ENCODE measurements at places on chromosomes 7 and 10. TPM values are rescaled to one million over a fixed set of nuclear protein-coding genes. Genes with fewer than 3 reads are reported as not detected.

Gene FAM241B
- 0.37 TPM for total RNA-seq

Gene LBX1
- total RNA-seq, result not detected

Gene PRSS37
- total RNA-seq, result not detected

Gene ARHGAP21
- 55.0 TPM for total RNA-seq

Gene SCART1
- total RNA-seq, result 1.2 TPM

Gene SPACDR
- total RNA-seq, result 1.5 TPM

Gene GHRHR
- total RNA-seq, result not detected

- no peaks in the 10 kb centered on the region for H3K36me3 ChIP-seq
- H3K4me3 ChIP-seq, result no peak overlapping the region
- DNase-seq, result no peak
- no peaks in the 10 kb centered on the region for H3K27me3 ChIP-seq
- H3K4me1 ChIP-seq, result no peaks in the 10 kb centered on the region
Measured at GRCh38 chr10:105148921-105149320, 507.8 kb downstream of the SORCS3 start.

DNA sequence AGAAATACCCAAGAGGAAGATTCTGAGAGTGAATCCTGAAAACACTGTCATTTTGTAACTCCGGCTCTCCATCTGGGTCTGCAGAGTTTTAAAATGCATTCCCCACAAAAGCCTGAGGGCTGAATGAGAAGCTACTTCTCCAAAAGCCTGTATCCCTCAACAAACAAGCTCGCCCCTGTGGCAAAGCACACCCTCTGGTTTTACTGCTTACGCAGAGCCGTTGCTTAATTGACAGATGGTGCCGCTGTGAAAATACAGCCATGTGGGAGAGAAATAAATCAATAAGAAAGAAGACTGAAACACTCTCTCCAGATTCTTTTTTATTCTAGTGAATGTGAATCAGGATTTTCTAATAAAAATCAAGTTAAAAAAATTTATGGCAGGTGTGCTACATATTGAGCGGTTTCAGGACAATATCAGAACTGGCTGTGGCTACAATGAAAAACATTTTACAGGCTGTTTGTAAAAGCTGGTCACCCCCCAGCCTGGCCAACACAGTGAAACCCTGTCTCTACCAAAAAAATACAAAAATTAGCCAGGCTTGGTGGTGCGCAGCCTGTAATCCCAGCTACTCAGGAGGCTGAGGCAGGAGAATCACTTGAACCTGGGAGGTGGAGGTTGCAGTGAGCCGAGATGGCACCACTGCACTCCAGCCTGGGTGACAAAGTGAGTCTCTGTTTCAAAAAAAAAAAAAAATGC is 32.5 kb downstream of the C7orf33 start:
- no peaks in the 10 kb centered on the region for H3K4me1 ChIP-seq
- no peak overlapping the region for H3K27ac ChIP-seq
- no peak for DNase-seq
- no peaks in the 10 kb centered on the region for H3K36me3 ChIP-seq
- no peak overlapping the region for H3K4me3 ChIP-seq
- H3K27me3 ChIP-seq, result peaks cover 3% of the 10 kb centered on the region

DNA sequence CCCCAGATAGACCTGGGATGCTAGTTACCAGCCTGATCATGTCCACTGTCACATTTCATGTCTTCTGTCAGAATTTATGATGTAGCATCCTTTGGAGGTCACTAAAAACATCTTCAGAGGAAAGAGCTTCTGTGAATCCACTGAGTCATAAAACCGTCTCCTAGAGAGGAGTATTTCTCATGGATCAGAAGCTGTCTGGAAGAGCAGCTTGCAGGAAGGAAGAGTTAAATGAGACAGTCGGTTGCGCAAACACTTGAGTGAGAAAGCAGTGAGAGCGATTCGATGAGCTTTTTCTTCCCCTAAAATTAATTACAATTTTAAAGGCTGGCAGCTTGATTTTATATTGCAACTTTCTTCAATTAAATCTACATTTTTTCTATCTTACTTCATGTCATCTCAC is 47.2 kb upstream of the WDR11 start:
- no peak overlapping the region for H3K27ac ChIP-seq
- no peak overlapping the region for H3K4me3 ChIP-seq
- H3K27me3 ChIP-seq, result no peaks in the 10 kb centered on the region
- no peaks in the 10 kb centered on the region for H3K4me1 ChIP-seq
- DNase-seq, result no peak

GRCh38 chr10:127234306-127234800 is 38.0 kb upstream of the INSYN2A start:
- H3K36me3 ChIP-seq, result no peaks in the 10 kb centered on the region
- no peak overlapping the region for H3K4me3 ChIP-seq
- H3K27ac ChIP-seq, result no peak overlapping the region
- H3K4me1 ChIP-seq, result no peaks in the 10 kb centered on the region
- DNase-seq, result no peak
- no peaks in the 10 kb centered on the region for H3K27me3 ChIP-seq

DNA sequence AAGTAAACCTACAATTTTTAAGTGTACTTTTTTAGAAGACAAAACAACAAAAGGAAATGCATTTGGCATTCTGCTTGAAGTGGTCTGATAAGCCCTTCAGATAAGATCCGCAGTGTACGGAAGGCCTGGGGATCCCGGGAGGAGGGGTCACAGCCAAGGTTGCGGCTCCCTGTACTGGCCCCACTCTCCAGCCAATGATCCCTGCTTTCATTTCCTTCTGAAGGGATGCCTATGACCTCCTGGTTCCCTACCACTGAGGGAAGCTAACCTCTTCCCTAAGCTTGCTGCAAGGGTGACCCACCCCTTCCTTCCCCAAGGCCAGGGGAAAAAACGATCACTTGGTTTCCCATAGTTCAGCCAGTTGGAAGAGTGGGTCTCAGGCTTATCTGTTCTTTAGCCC is 5.3 kb downstream of the DENND2A start:
- H3K36me3 ChIP-seq, result no peaks in the 10 kb centered on the region
- peaks cover 5% of the 10 kb centered on the region for H3K27me3 ChIP-seq
- no peak for DNase-seq
- H3K4me3 ChIP-seq, result no peak overlapping the region

DNA sequence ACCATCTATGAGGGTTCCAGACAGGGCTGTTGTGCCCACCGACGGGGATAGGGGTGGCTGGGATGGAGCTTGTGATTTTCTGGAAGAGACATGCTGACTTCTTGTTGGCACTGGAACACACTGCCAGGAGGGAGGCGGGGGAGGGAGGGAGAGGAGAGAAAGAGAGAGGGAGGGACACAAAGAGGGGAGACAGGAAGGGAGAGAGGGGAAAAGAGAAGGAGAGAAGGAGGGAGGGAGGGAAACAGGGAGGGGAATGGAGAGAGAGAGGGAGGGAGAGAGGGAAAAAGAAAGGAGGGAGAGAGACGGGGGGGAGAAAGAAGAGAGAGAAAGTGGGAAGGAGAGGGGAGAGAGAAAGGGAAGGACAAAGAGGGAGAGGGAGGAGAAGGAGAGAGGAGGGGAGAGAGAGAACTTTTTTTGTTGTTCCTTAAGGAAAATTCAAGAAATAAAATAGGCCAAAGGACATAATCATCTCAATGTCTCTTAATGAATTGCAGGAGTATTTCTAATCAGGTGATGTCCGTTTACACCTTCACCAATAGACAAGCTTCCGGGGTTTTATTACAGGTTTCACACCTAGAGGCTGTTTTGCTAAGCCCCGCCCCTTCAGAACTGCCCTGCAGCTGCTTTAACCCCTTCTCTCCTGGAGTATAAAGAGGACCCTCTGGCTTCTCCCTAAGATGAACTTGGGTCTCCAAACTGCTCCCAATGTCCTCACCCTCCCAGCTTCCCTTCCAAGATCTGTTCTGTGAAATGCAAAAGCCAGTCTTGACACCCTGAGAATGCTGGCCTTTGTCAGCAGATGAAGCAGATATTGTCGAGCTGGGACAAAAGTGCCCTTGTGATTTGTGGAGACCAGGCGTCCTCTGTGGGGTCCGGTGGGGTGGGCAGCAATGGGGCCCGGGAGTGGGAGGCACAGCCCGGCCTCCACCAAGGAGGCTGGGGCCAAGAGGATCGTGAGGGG is 82.0 kb upstream of the GTF2IRD1 start:
- no peak overlapping the region for H3K27ac ChIP-seq
- no peaks in the 10 kb centered on the region for H3K4me1 ChIP-seq
- no peak overlapping the region for H3K4me3 ChIP-seq
- no peak for DNase-seq
- H3K36me3 ChIP-seq, result no peaks in the 10 kb centered on the region
- H3K27me3 ChIP-seq, result no peaks in the 10 kb centered on the region

- peak overlapping the region; percentile 65 for H3K4me3 ChIP-seq
- H3K27ac ChIP-seq, result peak overlapping the region; percentile 35
- H3K36me3 ChIP-seq, result no peaks in the 10 kb centered on the region
- no peak for DNase-seq
Measured at GRCh38 chr10:21496343-21497176, 28.9 kb downstream of the SKIDA1 start.

GRCh38 chr7:128713794-128714193 is 25.4 kb upstream of the CALU start:
- H3K36me3 ChIP-seq, result no peaks in the 10 kb centered on the region
- H3K4me3 ChIP-seq, result no peak overlapping the region
- H3K4me1 ChIP-seq, result no peaks in the 10 kb centered on the region
- H3K27me3 ChIP-seq, result no peaks in the 10 kb centered on the region
- H3K27ac ChIP-seq, result no peak overlapping the region

DNA sequence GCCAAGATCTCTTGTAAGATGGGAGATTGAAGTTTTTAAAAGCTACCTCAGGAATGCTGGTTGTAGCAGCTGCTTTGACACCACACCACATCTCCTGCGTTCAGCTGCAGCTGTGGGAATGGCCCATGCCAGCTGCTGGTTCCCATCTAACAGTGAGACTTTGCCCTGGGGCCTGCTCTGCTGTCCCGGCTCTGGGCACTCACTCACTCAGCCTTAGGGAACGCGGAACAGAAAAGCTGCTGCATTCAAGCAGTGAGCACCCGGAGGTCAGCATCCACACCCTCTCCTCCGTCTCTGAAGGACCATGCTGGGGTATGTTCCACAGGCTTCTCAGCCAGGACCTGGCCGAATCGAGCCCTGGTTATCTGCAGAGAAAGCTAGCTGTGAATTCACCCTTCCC is 197.1 kb upstream of the CXCL12 start:
- no peaks in the 10 kb centered on the region for H3K4me1 ChIP-seq
- no peak overlapping the region for H3K4me3 ChIP-seq
- no peak overlapping the region for H3K27ac ChIP-seq
- no peak for DNase-seq

- H3K36me3 ChIP-seq, result no peaks in the 10 kb centered on the region
- no peaks in the 10 kb centered on the region for H3K27me3 ChIP-seq
- no peak for DNase-seq
Measured at GRCh38 chr10:103751667-103752290, 103.6 kb downstream of the SH3PXD2A start.
